ENCODE measurements at places on chromosomes 1 and 21. TPM values are rescaled to one million over a fixed set of nuclear protein-coding genes. Genes with fewer than 3 reads are reported as not detected.
A peak's percentile ranks its signal among the peaks of the same experiment; 100 is the strongest.

- DNase-seq, result no peak
Measured at GRCh38 chr21:36261459-36261858, 58.5 kb upstream of the MORC3 start.

DNA sequence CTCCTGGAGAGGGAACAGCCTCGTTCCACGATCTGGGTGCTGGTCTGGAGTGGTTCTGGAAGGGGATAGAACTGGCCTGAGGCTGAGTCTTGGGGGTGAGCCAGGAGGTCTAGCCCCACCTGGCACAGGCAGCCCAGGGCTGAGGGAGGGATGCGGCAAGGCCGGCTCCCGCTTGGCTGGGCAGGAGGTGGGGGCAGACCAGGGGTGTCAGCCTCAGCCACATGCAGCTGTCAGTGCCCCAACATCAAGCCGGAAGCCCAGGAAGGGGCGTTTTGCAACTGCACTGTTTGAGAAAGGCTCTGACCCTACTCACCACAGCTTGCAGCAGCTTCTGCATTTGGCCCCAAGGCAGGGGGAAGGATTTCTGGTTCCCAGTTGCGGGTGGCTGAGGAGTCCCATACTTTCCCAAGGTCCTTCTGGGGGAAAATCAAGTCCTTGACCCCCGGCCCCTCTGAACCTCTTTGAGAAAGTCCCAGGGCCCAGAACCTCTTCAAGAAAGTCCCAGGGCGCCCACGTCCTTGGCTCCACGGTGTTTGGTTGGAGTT, 2.0 kb downstream of the EFHD2 start:
- DNase-seq, result peak; percentile 80

DNA sequence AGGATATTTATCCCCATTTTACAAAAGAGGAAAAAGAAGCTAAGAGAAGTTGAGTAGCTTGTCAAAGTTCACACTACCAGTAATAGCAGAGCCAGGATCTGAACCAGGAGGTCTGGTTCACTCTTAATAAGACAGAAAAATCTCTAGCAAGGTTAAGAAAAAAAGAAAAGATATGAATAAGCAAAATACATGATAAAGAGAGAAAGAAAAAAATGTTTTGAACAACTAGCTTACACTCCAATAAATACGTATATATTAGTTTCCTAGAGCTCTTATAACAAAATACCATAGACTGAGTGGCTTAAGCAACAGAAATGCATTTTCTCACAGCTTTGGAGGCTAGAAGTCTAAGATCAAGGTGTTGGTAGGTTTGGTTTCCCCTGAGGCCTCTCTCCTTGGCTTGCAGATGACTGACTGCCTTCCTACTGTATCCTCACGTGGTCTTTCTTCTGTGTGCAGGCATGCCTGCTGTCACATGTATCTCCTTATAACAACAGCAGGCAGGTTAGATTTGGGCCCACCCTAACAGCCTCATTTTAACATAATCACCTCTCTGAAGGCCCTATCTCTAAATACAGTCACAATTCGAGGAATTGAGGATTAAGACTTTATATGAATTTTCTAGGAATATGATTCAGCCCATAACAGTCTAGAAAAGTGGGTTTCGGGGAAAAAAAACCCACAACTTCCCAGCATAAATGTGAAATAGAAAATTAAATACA, 60.4 kb downstream of the LEPR start:
- no peak for DNase-seq

DNA sequence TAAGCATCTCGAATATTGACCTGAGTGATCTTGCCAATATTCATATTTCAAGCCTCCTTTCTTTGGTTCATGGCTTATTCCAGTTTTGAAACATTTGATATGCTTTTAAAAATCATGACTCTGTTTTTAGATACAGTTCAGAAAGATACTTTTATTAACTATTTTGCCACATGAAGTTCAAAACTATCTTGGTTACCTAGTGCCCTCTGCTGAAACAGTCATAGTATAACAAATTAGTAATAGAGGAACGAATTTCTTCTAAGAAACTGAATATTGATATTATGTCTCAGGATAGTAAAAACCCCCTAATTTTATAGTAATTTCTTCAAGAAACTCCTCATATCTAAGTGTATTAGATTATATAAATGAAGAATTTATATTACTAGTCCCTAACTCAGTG, 52.6 kb upstream of the RC3H1 start:
- no peak for DNase-seq

GRCh38 chr1:64539781-64540218, 69.9 kb downstream of the CACHD1 start:
- DNase-seq, result no peak

DNA sequence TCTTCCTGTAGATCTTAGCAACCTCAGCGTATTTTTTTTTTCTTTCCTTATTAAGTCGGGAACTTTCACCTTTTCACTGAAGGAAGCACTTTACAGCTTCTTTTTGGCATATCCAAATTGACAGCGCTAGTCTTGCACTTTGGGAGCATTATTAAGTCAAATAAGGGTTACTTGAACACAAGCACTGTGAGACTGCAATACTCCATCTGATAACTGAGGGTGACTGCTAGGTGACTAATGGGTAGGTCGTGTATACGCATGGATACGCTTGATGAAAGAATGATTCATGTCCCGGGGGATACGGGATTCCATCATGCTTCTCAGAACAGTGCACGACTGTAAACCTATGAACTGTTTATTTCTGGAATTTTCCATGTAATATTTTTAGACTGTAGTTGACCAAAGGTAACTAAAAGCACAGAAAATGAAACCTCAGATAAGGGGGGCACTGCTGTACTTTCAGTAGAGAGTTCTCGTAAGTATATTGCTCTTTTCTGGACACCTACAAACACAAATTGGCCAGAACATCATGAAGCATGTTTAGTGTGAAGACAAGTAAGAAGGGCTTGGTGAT, 364.7 kb downstream of the SMYD3 start:
- DNase-seq, result no peak

DNA sequence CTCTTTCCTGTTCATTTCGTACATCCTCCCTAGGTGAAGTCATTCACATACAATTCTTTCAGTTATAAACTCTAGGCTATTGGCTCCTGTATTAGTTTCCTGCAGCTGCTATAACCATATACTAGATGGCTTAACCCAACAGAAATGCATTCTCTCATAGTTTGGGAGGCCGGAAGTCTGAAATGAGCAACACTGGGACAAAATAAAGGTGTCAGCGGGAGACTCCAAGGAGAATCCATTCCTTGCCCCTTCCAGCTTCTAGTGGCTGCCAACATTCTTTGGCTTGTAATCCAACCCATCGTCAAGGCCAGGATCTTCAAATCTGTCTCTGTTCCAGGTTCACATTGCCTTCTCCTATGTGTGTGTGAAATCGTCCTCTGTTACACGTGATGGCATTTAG, 71.3 kb downstream of the TOR3A start:
- DNase-seq, result no peak

GRCh38 chr1:180117764-180118116, 36.9 kb upstream of the QSOX1 start:
- no peak for DNase-seq

ITLN2 gene
- 44.1 TPM for total RNA-seq

MEGF6 gene
- 96.6 TPM for total RNA-seq

C1orf50 gene
- 6.1 TPM for total RNA-seq
